ENCODE measurements at places on chromosomes 2 and 18.

DNA sequence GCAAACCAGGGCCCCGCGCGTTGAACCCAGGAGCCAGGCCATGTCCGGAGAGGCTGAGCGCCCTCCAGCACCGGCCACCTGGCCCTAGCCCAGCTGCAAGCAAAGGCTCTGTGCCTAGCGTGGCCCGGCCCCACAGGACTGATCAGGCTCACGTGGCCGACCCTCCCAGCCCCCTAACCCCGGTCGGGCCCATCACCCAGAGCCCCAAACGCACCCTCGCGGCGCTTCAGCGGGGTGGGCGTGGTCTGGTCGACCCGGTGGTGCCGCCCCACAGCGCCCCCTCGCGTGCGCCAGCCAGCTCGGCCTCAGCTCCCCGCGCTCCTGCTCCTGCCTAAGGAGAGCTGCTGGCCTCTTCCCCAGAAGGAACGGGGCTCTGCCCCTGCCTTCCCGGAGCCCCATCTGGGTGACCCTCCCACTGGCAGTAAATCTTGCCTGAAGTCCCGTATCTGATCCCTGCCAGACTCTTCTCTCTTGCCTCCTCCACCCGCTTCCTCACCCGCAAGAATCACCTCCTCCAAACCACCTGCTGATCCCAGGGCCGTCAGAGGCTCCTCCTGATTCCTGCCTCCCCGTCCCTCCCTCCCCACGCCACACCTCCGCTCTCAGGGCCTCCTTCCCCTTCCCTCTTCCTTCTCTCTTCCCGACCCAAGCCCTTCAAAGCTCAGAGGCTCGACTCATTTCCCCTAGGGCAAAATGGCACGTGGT lies 12.3 kb upstream of the TEX51 start:
- peak; percentile 27 for DNase-seq

GRCh38 chr2:203798296-203799087 lies 69.1 kb upstream of the CTLA4 start:
- no peak for DNase-seq

DNA sequence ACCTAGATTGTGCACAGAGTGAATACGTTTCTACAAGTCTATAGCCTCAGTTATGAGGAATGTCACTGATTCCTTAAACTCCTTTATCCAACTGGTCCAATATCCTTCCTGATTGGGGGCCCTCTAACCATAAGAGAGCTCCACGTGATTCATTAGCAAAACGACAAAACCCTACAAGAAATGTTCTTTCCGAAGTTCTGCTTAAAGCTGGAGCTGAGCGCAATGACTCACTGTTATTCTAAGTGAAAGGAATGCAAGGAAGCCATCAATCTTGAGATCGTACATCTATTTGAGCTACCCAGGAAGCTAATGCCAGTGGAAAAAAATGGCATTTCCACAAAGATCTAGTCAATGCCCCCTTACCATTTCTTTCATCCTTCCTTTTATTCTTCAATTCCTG lies 354.9 kb upstream of the CDH20 start:
- no peak for DNase-seq

DNA sequence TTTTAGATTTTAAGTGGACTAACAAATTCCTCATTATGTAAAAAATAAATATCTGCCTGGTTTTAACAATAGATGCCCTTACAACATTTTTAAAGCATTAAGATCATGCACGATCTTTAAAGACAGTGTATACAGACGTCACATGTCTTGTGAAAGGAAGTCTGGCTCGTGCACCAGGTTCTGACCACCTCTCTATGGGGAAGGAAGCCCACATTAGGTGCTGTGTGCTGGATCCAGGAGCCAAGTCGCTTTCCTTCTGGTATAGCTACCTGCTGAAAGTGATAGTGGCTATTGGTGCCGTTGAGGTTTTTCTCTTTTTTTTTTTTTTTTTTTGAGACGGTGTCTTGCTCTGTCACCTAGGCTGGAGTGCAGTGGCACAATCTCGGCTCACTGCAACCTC lies 116.5 kb downstream of the NCK2 start:
- DNase-seq, result peak; percentile 47

- DNase-seq, result no peak
These were observed 517.0 kb downstream of the NRXN1 start for GRCh38 chr2:50514901-50515300.

DNA sequence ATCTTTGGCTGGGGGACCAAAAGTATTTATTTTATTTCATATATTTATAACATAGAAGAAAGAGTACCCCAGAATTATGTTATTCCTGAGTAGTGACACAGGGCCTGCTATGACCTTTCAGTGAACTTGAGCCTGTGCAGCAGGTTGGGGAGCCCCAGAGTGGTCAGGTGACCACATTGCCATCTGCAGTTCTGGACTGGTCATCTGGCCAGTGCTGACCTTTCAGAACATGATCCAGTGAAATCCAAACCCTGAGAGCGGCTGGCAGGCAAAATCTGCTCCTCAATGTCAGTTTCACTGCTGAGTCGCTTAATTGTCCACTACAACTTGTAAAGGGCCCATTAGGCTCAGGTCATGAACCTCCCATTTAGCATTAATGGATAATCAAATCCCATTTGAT lies 336.7 kb upstream of the KCNH7 start:
- no peak for DNase-seq

GRCh38 chr2:96107708-96108065 lies 8.7 kb downstream of the ADRA2B start:
- no peak for DNase-seq

GRCh38 chr2:172464400-172465129 lies 37.2 kb downstream of the ITGA6 start:
- no peak for DNase-seq

DNA sequence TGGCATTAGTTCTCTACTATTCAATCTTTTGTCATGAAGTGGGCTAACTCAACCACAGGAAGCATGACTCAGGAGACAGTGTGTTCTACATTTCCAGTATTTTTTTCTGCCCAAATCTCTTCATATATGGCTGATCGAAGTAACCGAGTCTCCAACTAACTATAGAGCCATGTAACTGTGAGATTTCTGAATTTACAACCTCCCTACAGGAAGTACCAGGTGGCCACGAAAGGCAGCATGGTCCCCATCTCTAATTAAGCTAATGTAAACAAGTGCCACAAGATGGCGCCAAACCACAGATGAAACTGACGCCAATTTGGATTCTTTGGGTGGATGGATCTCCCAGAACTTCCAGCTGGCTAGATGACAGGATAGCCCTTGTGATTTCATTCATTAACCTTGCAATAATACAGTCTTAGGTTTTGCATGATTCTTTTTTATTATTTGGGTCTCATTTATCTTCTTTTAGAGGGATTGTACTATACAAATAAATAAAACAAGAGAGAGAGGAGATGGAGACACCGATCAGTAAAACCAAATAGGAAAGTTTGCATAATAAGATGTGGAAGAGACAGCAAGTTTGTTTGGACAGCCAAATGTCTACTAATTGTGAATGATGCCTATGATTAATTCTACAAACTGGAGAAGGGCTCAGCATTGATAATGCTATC lies 18.3 kb upstream of the ARHGAP15 start:
- DNase-seq, result peak; percentile 79

GRCh38 chr18:51235009-51235789 lies 37.7 kb upstream of the MEX3C start:
- no peak for DNase-seq

- no peak for DNase-seq
These were observed 156.6 kb upstream of the ACVR2A start for GRCh38 chr2:147688242-147688641.

- DNase-seq, result no peak
These were observed 61.6 kb downstream of the SOWAHC start for GRCh38 chr2:109675666-109676345.

DNA sequence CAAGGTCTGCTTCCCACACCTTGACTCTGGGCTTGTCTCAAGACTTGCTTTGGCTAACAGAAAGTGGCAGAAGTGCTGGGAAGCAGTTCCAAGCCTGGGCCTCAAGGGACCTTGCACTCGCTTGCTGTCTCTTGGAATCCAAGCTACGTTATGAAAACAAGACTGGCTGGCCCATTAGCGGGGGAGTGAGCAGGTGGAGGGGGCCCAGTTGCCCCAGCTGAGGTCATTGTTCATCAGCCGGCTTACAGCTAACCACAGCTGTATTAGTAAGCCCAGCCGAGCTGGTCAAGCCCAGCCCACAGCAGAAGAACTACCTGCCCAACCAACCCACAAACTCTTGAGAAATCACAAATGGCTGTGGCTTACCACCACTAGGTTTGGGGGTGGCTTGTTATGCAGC lies 63.1 kb downstream of the MARCO start:
- no peak for DNase-seq

DNA sequence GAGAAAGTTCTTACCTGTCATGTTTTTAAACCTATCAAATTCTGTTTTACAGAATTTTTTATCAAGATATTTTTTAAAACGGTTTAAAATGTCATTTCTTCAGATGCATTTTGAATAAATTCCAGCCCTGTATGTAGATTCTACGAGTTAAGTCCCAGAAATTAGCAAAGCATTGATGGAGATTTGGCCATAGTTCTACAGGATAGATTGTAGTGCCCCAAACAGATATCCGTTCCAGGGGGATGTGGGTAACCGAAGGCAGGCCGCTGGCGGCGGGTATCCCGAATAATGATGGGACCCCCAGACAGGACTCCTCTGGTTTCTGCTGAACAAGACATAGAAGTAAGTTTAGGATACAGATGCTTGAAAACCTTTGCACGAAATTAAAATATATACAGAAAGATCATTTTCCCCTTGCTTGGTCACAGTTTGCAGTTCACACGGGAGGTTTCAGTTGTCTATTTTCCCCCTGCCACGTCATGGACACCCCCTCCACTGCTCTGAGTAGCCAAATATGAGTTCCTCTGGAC lies 755 bp downstream of the NOL4 start:
- DNase-seq, result no peak

DNA sequence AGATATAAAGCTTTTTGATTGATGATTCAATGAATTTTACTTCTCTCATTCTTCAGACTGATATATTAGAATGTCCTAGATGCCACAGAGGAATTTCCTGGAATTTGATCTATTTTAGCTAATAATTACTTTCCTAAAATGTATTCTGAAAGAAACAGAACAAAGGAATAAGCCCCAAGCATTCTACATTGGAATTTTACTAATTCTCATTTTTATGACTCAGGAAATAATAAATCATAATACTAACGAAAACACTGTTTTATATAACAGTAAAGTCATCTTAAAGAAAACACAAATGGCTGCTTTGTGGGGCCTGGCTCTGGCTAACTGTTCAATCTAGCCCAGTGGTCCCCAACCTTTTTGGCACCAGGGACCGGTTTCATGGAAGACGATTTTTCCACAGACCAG lies 68.6 kb upstream of the LPIN2 start:
- no peak for DNase-seq

GRCh38 chr2:15260835-15261234 lies 300.3 kb downstream of the NBAS start:
- no peak for DNase-seq

DNA sequence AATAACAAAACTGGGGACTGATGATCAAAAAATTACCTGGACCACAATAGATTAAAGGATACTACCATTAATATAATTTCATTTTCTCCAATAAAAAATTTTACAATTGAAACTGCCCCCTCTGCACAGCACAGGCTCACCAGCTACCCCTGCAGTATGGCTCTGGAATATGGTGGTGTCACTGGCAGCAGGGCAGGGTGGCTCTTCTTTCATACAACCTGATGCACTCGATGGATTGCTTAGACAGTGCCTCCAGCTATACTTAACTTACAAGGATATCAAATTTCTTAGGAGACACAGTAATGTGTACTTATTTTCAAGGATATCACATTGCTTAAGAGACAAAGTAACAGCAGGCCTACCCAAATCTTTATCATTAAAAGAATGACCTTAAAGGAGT lies 124.0 kb downstream of the PRELID3A start:
- no peak for DNase-seq

DNA sequence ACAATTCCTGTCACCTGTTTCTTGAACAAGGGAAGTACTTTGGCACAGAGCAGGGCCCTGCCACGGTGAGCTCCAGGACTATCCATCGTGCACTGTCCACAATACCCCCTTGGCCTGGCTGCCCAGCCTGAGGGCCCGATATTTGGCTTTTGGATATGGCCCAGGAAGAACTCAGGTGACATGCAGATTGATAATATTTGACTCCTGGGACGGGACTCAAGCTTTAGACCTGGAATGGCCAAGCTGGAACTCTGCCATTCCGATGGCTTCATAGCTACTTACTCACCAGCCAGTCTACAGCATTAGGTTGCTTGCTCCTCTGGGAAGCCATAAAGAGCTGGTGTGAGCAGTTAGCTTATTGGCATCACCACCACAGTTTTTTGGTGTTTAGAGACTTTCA lies 26.6 kb downstream of the EML6 start:
- no peak for DNase-seq

GRCh38 chr2:232592772-232593395 lies 40.5 kb upstream of the EFHD1 start:
- no peak for DNase-seq

DNA sequence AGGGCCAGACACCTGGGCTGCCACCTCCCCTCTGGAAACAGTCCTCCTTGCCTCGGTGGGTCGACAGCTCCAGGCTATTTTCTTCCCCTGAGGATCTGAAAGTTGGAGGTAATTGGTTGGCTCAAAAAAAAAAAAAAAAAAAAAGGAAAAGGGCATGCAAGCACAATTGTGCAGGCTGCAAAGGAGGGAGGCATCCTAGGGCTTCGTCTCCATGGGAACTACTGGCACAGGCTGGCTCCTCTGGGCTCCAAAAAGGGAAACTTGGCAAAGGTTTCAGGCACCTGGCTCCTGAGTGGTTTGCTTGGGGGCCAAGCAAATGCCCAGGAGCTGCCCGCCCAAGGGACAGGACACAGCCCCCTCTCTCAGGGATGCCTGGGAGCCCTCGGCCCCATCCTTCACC lies 1.1 kb upstream of the KCNIP3 start:
- DNase-seq, result no peak
